Stimulated activated CD8-positive, alpha-beta memory T cell treated with anti-CD3 and anti-CD28 coated beads, Interleukin-4, amount 100 ng/mL, for 48 hours (primary cell): ENCODE measurements at places on chromosomes 6 and 20.
A peak's percentile ranks its signal among the peaks of the same experiment; 100 is the strongest.

DNA sequence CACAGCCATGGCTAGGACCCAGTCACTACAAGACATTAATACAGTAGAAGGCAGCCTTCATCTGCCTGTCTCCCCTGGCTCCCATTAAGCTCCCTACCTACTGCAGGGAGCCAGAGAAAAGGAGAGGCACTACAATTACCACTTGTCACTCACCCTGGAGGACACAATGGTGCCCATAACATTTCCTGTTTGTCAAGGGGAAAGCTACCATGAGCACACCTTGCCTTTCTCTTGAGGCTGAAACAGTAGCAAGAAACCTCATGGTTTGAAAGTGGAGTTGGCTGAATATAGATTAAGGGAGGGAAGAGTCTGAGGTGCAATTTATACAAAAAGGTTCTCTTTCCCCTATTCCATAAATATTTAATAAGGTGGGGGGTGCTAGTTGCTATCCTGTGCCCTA is 27.9 kb downstream of the STK38 start:
- DNase-seq, result no peak

DNA sequence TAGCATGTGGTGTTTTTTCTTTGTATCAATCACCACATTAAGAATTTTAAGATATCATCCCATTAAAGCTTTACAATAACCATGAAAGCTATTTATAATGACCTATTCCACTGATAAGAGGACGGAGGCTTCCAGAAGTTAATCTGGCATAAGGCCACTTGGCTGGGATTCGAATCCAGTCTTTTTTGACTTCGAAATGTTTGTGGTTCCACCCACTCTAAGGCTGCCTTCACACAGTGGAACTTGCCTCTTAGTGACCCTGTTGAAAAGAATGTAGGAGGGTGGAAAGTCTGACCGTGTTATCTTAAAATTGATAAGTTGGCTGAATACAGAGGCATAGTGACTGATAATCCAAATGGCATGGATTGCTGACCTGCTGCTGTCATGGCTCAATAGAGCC is 959.7 kb downstream of the KIF16B start:
- DNase-seq, result no peak

DNA sequence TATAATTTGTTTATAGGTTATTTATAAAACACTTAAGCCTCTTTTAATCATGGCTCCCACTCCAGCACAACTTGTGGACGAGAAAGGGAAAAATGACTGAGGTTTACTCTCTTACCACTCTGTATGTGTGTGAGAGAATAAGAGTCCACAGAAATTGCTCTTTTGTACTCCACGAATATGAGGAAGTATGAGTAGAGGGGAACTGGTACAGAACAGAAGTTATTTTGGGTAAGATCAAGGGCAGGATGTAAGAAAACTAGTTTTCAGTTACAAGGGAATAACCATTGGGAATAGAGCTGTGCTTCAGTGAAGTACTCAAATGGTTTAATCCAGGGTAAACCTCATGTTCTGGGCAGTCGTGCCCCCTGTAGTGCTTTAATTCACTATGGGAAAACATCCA is 72.6 kb downstream of the REV3L start:
- no peak for DNase-seq

- DNase-seq, result no peak
These were observed 153.7 kb upstream of the SNX9 start for GRCh38 chr6:157669323-157669722.

- no peak for DNase-seq
These were observed 18.4 kb downstream of the SLC22A23 start for GRCh38 chr6:3438190-3439167.

- DNase-seq, result peak; percentile 97
These were observed at the start of gene RALY for GRCh38 chr20:33993576-33994221. Gene RALY, plus strand, starts transcription at chr20:33993911. Its CDS starts 78,164 bp downstream, at chr20:34072075.

DNA sequence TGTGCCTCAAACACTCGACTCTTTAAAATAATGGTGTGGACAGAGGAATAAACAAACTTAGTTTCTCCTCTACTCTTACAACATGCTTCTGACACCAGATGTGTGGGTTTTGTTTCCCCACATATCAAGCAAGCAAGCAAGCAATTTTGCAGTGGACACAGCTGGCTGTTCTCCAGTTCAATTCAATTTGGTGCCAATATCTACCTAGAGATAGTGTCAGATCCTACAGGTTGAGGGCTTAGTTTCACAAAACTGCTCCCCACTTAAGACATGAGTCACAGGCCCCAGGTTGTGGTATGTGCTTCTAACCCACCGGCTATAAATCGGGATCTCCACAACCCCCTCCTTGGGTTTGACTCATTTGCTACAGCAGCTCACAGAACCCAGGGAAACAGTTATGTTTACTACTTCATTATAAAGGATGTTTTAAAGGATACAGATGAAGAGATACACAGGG is 131.4 kb upstream of the TRAF3IP2 start:
- peak; percentile 59 for DNase-seq

DNA sequence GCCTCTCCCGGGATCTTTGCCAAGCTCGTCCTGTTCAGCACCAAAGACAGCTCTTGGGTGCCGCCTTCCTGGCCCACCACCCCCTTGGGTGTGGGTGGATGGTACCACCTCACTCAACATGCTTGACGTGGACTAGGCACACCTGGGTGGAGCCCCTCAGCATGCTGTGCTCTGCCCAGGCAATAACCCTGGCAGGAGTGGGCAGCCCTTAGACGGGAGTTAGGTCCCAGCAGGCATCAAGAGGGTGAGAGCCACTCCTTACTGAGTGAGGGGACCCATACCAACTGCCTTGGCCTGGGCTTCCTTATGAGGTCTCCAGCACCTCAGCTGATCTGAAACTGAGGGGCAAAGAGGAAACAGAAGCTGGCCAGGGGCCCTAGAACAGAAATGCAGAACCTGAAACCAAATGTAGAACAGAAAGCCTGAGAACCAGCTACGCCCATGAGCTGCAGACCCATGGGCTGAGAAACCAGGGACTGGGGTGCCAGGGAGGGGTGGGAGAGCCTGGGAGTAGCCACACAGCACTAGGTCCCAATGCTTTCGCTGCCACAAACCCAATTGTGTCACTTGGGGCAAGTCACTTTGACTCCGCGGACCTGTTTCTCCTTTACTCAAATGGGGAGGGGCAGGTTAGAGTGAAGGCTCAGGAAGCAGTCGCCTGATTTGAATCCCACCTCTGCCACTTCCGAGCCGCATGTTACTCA is 2.0 kb downstream of the FGD2 start:
- no peak for DNase-seq

DNA sequence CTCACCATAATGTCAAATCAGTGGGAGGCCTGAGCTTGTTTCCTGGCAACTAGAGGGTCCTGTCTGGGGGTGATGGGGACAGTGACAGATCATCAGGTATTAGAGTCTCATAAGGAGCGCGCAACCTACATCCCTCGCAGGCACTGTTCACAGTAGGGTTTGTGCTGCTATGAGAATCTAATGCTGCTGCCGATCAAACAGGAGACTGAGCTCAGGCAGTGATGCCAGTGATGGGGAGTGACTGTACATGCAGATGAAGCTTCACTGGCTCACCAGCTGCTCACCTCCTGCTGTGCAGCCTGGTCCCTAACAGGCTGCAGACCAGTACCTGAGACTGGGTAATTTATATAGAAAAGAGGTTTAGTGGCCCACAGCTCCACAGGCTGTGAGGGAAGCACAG is 147.3 kb downstream of the TTLL2 start:
- no peak for DNase-seq

DNA sequence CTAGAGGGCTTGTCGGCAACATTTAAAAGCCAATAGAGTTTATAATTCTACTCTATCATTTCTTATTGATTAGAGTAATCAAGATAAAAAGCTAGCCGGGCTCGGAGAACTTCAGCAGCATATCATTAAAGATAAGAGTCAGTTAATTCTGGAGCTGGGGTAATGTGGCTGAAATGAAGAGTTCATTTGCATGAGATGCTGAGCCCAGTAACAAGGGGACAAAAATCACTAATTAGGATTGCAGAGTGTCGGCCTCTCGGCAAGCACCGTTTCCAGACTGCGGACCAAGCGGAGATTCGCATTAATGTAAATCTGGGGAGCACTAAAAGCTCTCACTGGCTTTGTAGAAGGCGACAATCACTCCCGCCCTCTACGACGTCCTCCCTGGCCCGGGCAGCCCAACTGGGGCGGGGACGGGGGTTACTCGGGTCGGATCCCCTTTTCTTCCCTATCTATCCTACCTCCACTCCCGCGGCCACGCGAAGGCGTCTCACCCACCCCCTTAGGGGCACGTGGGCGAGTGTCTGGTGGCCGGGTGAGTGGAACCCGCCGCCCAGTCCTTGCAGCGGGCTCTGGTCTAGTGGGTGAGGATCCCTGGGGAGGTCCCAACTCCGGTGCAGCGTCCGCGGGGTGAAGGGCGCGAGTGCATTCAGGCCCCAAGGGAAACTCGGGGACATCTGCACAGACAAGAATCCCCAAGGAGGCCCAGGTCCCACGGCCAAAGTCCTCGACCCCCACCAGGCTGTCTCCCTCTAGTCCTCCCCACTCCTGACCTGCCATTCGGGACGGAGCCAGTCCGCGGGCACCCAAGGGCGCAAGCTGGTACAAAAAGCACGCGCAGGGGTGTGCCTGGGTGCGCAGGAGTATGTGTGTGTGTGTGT is 42.2 kb upstream of the OSTM1 start:
- DNase-seq, result no peak

DNA sequence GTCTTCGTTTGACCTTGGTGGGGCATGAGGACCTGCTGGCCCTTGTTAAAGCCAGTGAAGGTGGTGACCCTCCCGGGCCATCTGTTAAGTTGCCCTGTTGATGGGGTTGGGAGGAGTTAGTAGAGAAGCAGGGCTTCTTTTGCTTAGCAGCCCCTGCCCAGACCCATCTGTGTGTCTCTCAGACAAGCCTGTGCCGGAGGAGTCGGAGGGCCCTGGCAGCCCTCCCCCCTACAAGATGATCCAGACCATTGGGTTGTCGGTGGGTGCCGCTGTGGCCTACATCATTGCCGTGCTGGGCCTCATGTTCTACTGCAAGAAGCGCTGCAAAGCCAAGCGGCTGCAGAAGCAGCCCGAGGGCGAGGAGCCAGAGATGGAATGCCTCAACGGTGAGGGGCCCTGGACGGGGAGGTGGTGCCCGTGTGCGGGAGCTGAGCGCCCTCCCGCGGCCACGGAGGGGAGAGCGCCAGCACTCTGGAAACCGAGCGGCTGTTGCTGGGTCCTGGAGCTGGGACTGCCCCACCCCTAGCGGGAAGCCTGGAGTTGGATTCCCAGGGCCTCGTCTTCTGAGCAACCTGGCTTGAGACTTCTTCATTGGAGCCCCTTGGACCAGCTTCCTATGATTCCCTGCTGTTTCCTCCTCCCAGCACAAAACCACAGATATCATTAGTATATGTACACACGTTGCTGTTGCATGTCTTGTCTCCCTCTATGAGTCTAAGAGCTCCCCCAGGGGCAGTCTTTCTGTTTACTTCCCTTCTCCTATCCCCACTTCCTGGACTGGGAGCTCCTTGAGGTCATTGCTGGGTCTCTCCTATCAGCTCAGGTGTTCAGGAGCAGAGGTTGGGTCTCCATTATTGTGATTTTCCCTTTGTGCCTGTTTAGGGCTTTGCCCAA is 27.6 kb upstream of the SRF start:
- peak; percentile 85 for DNase-seq

GRCh38 chr6:98946879-98947410 is 801 bp downstream of the FBXL4 start:
- DNase-seq, result peak; percentile 63

GRCh38 chr6:16944596-16944995 is 157.3 kb upstream of the STMND1 start:
- no peak for DNase-seq

DNA sequence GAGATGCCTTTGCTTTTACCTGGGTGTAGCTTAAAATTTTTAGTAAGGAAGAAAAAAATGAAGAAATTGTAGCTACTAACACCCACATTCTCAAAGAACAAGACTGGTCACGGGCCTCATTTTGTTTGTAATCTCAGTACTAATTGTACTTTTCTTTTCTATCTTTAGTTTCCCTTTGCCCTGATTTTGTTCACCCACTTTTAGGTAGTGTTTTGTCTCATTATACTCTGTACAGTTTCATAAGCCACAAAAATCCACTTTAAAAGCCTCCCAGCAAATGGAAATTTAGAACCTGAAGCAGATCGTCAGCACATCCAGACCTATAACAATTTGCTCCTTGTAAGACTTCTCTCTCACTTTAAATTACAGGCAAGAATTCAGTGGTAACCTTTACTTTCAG is 43.3 kb downstream of the TP53INP2 start:
- no peak for DNase-seq

- peak; percentile 24 for DNase-seq
These were observed 34.5 kb downstream of the SYTL3 start for GRCh38 chr6:158684311-158684710.
